ENCODE measurements at places on chromosomes 5 and 9.
A peak's percentile ranks its signal among the peaks of the same experiment; 100 is the strongest.

GRCh38 chr9:122095010-122095767, 2.1 kb upstream of the TTLL11 start:
- peak; percentile 62 for DNase-seq

DNA sequence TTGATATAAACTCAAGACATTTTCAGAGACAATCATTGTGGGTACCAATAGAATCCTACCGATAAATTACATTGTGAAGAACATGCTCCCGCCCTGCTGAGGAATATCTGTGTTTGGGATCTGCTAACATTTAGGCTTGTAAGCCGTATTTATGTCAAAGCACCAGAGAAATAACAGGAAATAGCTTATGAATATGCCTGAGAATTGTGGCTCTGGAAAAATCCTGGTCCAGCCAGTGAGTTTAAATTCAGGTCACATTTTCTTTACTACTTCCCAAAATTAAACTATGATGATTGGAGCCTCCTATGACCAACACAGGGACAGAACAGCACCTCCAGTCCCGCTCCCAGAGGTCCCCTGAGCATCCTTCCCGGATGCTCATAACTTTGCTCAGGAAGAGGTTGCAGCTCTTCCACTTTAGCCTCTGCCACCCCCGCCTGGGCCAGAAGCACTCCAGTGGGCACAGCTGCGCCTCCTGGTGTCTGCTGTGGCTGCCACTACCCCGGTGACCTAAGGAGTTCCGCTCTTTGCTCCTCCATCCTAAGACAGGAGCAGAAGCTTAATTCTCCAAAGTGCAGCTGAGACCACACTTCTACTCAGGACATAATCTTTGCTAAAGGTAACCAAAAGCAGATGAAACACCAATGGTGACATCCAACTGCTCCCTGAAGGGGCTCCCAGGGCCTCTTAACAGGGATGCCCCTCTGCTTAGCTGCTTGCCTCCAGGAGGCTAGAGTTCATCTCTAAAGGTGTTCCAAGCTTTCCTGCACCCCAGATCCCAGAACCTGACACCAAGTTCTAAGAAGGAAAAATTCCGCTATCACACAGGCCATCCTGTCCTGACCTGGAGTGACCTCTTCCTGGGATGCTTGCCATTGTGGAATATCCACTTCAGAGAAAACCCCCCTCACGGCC, 58.8 kb downstream of the SLC1A1 start:
- no peak for DNase-seq

DNA sequence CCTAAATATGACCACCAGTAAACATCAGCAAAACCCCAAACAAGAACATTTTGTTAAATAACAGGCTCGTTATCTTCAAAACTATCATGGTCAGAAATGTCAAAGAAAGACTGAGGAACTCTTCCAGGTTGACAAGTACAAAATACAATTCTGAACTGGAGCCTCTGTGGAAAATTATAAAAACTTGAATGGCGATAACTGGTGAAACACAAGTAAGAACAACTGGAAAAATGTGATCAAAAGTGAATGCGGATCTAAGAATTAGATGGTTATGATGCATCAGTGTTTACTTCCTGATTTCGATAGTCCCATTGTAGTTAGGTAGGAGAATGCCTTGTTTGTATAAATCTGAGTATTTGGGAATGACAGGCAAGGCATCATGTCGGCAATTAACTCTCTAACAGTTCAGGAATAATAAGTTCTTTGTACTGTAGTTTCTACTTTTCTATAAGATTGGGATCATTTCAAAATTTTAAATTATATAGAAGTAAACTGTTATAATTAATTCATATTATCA, 740.2 kb upstream of the DMAC1 start:
- DNase-seq: no peak

DNA sequence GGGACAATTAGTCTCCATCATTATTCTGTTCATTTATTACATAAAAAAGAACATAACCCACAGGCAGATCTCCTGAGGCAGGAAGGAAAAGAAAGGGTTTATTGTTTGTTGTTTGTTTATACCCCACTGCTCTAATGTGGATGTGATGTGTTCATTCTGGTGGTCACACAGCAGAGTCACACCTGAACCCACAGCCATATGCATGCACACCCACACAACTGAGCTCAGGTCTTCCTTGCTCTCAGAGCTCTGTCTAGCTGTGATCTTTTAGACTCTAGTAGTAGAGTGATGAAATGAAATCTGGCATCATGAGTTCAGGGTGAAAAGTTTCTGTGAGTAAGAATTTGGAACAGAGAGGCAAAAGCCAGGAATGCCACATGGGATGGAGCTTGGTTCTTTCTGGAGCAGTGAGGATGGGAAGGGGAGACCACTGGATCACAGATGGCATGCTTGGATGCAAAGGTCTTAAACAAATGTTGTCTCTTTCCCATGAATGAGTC, 227.0 kb downstream of the PAPPA start:
- DNase-seq: no peak

DNA sequence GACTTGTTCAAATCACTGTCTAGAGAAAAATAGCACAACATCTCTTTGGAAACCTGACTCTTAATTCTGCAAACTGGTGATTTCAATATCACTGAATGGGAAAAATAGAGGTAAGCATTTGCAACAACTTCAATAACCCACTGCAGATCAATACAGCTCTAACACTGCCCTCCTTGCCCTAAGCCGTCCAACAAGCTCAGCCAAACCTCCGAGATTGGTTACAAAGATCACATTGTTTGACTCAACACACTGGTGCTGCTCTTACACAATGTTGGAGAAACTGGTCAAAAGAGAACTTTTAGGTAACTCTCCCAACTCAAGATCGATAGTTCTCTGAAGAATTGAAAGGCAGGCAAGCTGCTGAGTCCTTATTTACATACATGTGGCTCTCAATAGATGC, 150.4 kb downstream of the SPOCK1 start:
- no peak for DNase-seq

- no peak for DNase-seq
These were observed 88.7 kb upstream of the ELL2 start for GRCh38 chr5:96050273-96050880.
